Activated CD8-positive, alpha-beta memory T cell treated with anti-CD3 and anti-CD28 coated beads for 1 hour (primary cell): ENCODE measurements at places on chromosomes 2 and 18.

- no peak for DNase-seq
These were observed 92.6 kb upstream of the TFCP2L1 start for GRCh38 chr2:121377646-121378045.

DNA sequence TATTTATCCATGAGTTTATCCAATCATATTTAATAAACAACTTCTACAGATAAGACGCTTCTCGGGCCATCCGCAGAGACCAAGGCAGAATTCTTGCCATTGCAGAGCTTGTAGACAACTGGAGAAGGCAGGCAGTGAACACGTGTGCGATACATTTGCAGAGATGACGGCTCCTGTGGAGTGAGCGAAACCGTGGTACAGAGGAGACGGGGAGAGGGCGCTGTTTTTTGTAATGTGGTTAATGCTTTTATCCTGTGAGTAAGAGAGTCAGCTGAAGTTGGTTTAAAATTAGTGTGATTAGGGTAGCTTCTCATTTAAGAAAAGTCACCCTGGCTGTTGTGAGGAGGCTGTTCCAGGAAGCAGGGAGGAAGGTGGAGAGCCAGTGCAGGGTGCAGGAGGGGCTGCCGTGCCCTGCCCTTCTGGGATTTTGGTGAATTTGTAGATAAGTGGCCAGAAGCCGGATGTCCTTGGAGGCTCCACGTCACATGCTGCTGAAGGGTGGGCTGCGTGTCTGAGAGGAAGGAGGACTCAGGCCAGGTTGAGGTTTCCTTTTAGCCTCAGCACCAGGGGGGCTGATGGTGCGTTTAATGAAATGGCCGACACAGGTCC is 151.4 kb downstream of the SNTG2 start:
- no peak for DNase-seq

GRCh38 chr2:228763379-228763981 is 507.6 kb downstream of the PID1 start:
- no peak for DNase-seq

DNA sequence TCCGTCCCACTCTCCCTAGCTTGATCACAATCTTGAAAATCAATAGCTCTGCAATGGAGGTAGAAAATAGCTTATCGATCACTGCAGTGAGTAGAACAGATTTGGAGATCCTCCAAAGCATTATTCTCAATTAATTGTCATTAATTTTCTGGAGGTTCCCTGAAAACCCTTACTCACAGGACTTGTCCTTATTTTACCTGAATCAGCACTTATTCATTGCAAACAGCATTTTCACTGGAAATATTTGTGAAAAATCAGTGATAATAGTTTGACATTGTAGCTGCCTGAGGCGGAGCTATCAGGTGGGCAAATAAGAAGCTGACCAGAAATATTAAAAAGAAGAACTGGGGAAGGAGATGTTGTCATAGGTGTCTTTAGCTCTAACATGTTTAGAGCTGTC is 294.6 kb upstream of the ZSWIM2 start:
- no peak for DNase-seq

GRCh38 chr2:19785447-19785846 is 116.3 kb downstream of the TTC32 start:
- DNase-seq: no peak

- DNase-seq: peak; percentile 8
These were observed 122.3 kb downstream of the LYPD6B start for GRCh38 chr2:149160701-149161217.

- no peak for DNase-seq
These were observed 31.3 kb upstream of the EVA1A start for GRCh38 chr2:75592030-75592429.

GRCh38 chr2:240256704-240257637 is 116.5 kb upstream of the OTOS start:
- DNase-seq: no peak

GRCh38 chr18:27483276-27483675 is 298.2 kb upstream of the CHST9 start:
- DNase-seq: no peak

- DNase-seq: no peak
These were observed 14.7 kb downstream of the RRM2 start for GRCh38 chr2:10137053-10137843.

DNA sequence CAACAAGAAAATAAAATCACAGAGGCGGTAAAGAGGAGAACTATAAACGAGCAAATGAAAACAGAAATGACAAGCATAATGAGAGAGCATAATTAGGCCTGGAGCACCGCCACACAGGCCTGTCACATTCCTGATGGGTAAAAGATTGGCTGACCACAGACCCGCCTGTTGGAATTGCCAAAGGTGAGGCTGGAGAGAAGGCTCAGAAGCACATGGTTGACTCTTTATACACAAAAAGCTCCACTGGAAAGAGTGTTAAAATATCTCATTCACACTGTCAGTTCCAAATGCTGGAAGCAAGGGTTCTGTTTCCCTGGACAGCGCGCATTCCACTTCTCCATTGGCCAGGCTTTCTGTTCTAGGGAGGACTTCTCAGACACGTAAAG is 5.9 kb upstream of the LGALSL start:
- no peak for DNase-seq

DNA sequence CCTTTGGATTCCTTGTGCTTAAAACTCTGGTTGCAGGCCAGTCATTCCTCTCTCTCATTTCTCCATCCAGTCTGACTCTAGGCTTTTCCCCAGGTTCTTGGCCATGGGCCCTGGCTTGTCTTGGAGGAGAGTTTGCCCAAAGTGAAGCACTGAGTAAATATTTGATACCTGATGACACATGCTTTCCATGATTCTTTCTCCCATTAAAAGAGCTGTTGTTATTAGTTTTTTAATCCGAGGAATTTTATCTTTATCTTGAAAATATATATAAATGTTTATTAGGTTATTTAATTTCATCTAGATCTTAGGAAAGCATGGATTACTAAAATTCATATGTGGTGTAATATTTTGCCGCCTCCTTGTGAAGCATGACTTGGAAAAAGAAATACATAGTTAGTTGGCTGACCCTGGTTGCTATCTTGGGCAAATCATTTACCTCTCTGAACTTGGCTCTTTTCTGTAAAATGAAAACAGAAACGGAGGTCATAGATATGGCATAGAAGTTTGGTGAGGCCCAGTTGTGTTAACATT is 650.1 kb downstream of the SLC4A3 start:
- DNase-seq: no peak

DNA sequence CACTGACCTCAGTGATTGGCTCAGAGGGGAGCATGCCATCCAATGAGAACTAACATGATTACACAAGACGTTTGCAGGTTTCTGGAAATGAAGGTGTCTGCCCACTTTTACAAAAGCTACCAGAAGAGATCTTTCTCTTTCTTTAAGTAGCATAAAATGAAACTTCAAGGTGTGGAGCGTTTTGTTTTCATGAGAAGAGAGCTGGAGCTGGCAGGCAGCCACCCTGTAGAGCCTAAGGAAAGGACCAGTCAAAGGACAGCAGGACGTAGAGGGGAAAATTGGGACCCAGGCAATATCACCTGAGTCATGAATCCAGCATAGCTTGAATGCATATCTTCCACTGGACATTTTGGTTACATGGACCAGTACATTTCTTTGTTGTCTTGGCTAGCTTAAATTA is 331.0 kb downstream of the EPHA4 start:
- DNase-seq: no peak

GRCh38 chr2:164979113-164979512 is 23.8 kb upstream of the SLC38A11 start:
- DNase-seq: no peak

- DNase-seq: no peak
These were observed 213.0 kb downstream of the RNF152 start for GRCh38 chr18:61679836-61680235.

- DNase-seq: no peak
These were observed 7.1 kb downstream of the IL1RL1 start for GRCh38 chr2:102318437-102318836.

DNA sequence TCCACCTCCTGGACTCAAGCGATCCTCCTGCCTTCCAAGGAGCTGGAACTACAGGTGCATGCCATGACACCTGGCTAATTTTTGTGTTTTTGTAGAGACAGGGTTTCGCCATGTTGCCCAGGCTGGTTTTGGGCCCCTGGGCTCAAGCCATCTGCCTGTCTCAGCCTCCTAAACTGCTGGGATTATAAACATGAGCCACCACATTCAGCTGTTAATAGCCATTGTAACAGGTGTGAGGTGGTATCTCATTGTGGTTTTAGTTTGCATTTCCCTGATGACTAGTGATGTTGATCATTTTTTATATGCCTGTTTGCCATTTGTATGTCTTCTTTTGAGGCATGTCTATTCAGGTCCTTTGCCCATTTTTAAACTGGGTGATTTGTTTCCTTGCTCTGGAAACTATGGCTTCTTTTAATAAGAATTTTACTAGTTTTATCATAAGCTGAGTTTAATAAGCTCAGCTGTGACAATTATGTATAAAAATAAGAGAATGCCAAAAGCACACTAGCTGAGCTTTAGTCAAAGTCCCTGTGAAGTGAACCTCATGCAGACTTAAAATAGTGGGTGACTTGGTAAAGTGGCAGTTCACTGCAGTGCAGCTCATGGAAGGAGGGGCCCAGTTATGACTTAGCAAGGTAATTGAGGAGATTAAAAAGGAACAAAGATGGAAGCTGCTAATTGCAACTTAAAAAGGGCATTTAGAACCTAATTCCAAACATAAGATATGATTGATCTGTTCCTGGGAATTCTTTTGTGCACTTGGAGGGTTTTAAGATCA is 465.1 kb downstream of the TGIF1 start:
- DNase-seq: no peak

DNA sequence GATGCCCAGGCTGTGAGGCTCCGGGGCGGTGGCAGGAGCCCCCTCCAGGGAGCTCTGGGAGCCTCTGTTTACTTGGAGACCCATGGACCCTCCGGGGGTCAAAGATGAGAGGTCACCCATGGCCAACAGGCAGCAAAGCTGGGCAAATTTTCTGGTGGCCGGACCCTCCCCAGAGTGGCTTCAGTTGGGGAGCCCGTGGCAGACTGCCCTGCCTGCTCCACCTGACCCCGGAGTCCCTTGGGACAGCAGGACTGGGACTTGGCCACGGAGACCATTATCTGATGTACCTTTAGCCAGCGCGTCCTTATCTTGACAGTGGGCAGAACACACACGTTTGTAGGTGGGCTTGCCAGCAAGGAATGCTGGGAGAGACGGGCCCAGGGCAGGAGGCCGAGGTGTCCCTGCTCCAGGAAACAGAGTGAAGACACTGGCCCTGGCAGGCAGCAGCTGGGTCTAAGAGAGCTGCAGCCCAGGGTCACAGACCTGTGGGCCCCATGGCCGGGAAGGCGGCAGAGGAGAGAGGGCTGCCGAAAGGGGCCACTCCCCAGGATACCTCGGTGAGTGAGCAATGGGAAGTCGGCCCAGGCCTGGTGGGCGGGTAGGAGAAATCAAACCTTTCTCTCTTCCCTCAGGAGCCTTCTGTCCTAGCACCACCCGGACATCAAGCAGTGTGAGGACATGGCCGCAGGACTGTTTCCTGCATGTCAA is at the start of the genes ABCG5 and ABCG8:
ABCG5 (minus strand) TSS at position 280 of the 708 bp plus-strand sequence; CDS start at position 120, 160 bp downstream.
ABCG8 (plus strand) TSS at position 412 of the 708 bp plus-strand sequence; CDS start at position 495, 83 bp downstream.
- DNase-seq: no peak

GRCh38 chr2:7665880-7666279 is 748.7 kb downstream of the RNF144A start:
- DNase-seq: no peak

GRCh38 chr2:7861910-7862702 is 819.8 kb upstream of the ID2 start:
- DNase-seq: no peak

GRCh38 chr2:182324665-182325064 is 102.2 kb downstream of the PDE1A start:
- DNase-seq: no peak

- DNase-seq: no peak
These were observed 126.3 kb downstream of the LTBP1 start for GRCh38 chr2:33073018-33073417.
